ENCODE measurements at places on chromosomes 7 and 10.

GRCh38 chr10:118871244-118871865 is 116.6 kb upstream of the CACUL1 start:
- DNase-seq, result no peak

DNA sequence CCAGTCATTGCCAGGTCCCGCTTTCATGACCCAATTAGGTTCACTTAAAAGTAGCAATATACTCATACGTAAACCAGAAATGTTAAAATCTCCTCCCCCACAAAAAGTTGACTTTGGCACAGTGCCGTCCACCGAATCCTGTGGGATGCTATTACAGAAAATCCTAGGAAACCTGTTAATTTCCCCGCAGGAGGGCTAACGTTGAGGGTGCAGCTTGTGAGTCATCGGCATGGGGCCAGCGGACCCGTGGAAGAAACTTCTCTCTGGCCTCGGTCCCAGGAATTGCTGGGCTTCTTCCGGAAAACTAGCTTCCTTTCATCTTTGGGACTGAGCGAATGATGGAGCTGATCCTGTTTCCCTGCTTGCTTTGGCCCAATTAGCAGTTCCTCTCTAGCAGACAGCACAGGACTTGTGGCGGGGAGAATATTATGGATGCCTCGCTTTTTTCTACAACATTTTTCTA is 13.5 kb downstream of the CRYGN start:
- DNase-seq, result no peak

GRCh38 chr7:121322460-121322859 is 6.3 kb upstream of the WNT16 start:
- no peak for DNase-seq

DNA sequence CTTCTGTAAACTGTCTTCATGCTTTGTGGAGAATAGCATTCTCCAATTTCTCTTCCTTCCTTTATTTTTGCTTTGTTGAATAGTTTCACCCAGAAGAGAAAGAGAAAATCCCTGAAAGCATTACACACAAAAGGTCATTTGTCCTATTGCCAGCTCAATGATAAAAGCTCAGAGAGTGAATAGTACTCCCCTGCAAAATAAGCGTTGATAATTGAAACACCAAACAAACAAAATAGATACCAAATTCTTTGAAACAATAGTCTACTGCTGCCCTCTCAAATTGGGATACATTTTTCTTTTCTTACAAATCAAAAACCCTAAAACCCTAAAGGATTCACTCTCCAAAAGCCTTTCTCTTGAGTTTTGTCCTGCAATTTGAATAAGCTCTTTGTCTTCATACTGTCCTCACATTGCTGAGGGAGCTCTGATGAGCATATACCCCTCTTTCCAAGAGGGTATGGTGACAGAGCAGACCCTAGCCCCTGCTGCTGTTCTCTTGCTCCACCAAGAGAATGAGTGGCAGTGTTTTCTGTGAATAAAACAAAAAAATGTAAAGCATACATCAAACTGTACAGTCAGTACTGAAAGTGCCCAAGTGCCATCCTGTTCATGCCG is 134.4 kb downstream of the CSTF2T start:
- DNase-seq, result no peak

DNA sequence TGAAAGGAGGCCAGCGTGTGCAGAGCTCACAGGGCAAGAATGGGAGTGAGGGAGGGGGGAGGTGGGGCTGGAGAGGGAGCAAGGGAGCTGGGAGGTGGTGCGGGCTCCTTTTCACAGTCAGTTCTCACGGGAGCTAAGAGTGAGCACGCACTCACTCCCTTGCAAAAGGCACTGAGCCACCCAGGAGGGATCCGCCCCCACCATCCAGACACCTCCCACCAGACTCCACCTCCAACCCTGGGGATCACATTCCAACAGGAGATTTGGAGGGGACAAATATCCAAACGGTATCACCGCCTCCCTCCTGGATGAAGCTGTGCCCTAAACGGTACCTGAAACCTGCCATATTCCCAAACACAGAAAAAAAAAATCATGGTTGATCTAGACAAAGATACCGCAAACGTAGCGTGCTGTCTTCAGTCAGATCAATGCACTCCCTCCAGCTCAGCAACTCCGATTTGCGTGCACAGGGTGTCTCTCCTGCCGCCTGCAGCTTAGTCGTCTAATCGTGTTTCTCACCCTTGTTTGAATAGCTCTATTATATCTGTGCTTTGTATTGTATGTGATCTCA is 20.3 kb upstream of the PRKAG2 start:
- DNase-seq, result no peak

- DNase-seq, result peak; percentile 95
Measured at GRCh38 chr7:80134536-80135308, at the start of gene GNAI1. TSS of gene GNAI1 (plus strand) at chr7:80134831. CDS start at chr7:80135161, 330 bp downstream.

GRCh38 chr7:106126170-106126938 is 14.2 kb upstream of the SYPL1 start:
- DNase-seq, result no peak
